BE2C (cell line): ENCODE measurements at places on chromosomes 2 and 18.

DNA sequence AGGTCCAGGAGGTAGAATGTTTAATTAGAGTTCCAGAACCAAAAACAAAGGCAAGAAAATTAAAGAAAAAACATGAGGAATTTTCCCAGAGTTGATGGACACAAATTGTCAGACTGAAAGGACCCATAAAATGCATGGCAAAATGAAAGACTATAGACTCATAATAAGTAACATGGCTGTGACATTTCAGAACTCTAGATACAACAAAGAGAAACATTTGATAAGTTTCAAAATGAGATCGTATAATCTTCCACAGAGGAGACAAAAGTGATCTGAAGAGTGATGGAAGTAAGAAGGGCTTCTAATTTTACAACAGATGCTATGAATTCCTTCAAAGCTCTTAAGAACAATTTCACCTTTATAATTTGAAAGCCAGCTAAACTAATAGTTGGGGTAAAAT is 20.4 kb downstream of the ORC4 start:
- no peak for DNase-seq

DNA sequence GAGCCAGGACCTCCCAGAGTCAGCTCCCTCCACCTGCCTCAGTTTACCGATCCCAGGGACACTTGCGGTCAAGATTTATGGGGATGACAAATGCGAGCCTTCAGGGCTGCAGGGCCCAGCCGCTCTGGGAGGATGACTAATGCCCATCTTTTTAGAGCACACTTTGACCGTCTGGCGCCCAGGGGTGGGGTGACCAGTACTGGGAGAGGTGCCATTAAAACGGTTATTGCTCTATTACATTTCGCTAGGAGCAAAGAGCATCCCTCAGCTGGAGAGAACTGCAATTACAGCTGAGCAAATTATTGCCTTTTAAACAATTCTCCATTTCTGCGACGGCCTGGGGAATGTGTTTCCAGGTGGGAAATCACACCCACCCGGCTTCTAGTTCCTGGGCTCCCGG is 42.6 kb upstream of the HPCAL1 start:
- no peak for DNase-seq

DNA sequence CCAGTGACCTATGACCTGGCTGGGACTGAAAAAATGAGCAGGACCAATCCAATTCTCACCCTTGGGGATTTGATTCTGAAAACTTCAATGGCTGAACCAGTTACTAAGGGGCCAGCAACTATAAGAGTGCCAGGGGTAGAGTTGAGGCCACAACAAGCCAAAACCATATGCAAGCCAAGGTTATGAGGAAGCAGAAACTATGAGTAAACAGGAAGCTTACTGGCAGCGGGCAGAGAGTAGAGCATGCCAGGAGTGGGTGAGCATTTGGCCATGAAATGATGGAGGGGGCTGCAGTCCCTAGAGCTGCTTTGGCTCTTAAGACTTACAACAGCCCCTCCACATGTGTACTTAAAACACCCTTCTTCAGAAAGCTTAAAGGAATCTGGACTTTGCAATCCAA is 82.4 kb downstream of the RBMS1 start:
- no peak for DNase-seq

GRCh38 chr2:98245491-98245890 is 100.8 kb upstream of the CNGA3 start:
- DNase-seq = no peak

DNA sequence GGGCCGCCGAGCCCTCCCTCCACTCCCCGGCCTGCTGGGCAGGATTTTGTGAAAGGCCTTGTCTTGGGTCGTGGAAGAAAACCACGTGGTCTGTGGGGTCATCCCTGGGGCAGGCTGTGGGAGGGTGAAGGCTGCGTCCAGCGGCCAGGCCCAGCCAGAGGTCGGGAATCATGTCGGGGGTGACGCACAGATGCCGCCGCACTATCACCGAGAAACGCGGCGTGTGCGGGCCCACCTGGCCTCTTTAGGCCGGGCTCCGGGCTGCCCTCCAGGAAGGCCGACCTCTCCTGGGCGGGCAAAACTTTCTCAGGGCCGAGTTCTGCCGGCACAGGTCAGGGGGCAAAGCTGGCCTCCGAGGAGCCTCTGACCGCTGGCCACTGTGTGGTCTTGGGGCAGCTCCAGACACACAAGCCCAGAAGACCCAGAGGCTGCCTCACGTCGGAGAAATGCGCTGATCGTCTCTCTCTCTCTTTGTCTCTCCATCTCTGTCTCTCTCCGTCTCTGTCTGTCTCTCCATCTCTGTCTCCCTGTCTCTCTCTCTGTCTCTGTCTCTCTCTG is 28.4 kb downstream of the NFATC1 start:
- DNase-seq = no peak

GRCh38 chr2:150595803-150596470 is 108.5 kb upstream of the RND3 start:
- DNase-seq = no peak

DNA sequence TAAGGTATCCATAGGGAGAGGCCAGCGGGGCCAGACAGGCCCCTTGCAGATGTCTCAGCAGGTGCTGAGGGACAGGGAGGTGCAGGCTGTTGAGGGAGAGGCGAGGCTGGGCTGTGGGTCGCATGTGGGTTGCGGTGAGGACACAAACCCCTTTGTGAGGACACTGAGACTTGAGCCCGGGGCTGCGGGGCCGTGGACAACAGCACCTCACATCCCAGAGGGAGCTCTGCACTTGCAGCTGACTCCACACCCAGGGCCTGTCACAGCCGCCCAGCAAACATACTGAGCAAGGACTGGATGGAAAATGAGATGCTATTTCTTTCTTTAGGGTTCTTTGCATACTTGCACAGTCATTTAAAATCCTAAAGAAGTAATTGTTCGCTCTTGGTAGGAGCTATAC is 95.3 kb upstream of the NFATC1 start:
- no peak for DNase-seq

GRCh38 chr2:235538144-235538639 is 44.3 kb downstream of the AGAP1 start:
- no peak for DNase-seq

DNA sequence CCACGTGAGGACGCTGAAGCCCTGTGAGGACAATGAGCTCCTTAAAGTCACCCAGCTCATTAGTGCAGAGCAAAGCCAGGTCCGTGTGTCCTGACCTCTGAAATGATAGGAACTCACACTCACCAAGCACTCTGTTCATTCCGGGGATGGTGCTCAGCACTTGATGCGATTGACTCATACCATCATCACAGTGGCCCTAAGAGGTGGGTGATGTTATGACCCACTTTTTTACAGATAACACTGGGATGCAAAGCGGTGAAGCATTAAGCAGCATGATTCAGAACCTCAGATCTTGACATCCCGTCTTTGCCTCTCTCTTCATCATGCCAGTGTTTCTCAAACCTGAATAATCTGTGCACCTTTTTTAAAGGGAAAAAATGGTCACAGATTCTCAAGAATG is 234.8 kb downstream of the ALPK2 start:
- DNase-seq = no peak

- no peak for DNase-seq
Measured at GRCh38 chr2:191315365-191315752, 70.2 kb downstream of the MYO1B start.

- DNase-seq = no peak
Measured at GRCh38 chr18:46601141-46601805, 55.7 kb downstream of the LOXHD1 start.

GRCh38 chr18:58502628-58503027 is 126.3 kb downstream of the ALPK2 start:
- no peak for DNase-seq

DNA sequence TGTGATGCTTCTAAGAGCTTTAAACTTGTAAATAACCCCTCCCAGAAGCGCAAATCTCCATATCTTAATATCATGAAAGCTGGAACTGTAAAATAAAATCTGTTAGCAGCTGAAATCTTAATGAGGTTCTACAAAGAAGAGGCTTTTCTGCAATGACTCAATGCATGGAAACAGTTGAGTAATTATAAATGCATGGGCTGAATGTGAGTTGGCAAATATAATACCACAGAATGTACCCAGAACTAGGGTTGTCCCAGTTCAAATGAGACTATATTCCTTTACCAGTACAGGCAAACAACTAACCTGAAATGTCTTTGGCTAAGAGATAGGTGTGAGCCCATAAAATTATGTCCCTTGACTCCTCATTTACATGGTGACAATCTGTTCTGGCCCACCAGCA is 52.9 kb downstream of the SATB2 start:
- DNase-seq = no peak

- DNase-seq = no peak
Measured at GRCh38 chr18:47912343-47912742, 18.1 kb downstream of the SMAD2 start.

DNA sequence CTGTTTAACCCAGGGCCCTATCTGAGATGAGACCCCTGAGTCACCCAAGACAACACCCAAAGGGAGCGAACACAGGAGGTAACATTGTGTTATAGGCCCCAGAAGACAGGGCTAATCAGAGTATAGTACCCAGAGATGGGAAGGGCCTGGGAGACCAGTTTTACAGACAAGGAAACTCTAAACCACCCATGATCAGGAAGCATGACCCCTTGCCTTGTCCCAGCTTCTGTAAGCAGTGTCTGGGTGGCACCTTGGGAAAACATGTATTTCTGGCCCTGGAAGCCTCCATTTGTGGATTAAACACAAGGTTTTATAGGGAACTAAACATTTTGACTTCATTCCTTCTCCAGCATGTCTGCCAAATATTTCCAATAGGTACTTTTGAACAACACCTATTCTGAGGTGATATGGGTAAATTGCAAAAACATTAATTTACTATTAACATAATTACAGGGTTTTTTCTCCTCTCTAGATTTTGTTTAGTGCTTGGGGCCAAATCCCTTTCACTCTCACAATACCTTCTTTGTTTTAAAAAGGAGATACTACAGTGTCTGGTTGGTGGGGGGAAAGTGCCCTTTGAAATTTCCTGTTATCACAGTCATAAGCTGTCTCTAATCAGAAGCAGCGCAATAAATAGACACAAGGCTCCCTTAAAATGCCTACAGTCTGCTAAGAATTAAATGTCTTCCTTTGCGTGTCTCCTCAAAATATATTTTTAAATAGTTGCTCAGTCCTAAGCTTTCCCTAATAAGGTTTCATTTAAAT is 341.1 kb downstream of the BCL11A start:
- no peak for DNase-seq

DNA sequence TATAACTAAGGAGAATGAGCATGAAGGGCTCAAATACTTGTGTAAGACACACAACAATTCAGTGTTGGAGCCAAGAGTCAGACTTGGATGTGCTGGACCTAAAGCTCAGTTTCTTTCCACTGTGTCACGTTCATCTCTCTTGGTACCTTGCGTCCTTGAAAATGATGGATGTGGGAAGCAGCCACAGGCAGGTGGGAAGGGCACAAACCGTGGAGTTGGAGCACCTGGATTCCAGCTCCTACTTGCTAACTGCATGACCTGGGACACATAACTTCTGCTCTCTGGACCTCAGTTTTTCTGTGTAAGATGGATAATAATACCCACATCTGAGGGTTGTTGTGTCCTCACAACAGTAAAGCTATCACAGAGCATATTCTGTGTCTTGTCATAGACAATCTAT is 53.1 kb upstream of the PPP1CB start:
- no peak for DNase-seq
